ENCODE measurements at places on chromosomes 12 and 14.
A peak's percentile ranks its signal among the peaks of the same experiment; 100 is the strongest.

DNA sequence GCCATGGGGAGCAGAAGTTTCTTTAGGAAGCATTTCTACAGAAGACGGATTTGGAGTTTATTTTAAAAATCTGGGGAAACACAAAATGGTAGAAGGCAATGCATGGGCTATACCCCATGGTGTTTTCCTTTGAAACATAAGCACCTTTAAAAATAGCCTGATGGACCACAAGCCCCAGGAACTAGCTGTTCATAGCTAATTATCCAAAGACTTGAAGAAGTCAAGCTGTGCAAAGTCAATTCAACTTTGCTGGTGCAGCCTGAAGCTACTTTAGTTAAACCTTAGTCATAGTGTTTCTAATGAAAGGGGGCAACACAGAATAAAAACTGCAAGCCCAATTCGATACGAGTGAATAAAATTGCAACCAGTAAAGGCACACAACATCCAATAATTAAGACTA, 732.5 kb downstream of the GALC start:
- DNase-seq, result no peak

DNA sequence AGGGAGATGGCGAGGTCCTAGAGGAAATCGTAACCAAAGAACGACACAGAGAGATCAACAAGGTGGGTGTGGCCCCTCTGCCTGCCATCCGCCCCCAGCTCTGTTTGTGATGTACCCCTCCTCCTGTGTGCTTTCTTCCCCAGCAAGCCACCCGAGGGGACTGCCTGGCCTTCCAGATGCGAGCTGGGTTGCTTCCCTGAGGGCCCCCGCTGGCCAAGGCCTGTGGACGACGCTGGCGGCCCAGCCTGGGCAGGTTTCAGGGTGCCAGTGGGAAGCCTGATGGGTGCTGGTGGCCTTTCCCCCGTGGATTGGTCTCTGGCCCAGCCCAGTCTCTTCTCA, 2.0 kb downstream of the ARL6IP4 start:
- DNase-seq, result no peak

DNA sequence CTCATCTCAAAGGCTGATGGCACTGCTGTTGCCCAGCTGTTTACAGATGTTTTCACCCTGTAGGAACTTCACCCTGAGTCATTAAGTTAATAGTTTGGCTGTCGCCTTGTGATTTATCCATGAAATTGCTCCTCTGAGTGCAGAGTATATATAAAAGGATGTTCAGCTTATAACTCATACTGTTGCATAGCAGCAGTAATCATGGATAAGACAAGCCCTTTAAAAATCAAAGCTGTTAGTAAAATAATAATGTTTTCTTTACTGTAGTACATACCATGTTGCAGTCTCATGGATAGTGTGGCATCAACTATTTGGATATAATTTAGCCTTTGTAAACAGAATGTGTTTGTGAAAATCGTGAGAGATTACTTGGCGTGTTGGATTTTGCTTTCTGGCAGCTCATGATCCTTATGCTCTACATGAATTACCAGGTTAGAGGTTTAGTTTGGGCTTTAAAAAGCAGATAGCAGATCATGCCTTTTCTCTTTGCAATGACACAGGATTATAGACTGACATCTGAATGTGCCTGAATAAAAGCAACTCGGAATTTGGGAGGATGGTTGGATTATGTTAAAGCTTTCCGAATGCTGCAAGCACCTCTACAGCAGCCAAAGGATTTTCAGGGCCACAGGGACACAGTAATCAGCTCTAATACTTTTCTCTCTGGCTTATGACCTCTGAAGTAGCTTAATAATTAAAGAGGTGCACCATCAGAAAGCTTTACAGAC, 279.7 kb upstream of the ATP2B1 start:
- DNase-seq, result no peak

DNA sequence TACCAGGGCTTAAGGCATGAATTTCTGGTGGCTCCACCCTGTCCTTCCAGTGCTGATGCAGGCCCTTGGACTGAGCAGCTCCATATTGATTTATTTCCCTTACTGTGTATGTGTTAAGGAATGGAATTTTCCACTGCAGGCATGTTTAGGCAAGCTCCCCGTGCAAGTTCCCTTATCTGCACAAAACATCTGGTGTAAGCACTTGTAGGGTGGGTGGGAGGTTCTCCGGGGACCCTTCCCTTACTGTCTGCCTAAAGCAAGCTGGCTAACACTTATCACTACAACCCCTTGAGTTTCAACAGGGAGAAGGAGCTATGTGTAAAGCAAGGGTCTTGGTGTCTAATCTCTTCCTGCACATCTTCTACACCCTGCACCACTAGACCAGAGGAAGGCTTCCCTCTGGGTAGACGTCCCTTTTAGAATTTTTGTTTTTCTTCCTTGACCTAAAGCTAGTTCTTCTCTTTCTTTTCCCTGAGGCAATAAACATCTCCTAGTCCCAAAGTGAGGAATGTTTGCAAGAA, 22.0 kb upstream of the DRAM1 start:
- DNase-seq, result peak; percentile 17

DNA sequence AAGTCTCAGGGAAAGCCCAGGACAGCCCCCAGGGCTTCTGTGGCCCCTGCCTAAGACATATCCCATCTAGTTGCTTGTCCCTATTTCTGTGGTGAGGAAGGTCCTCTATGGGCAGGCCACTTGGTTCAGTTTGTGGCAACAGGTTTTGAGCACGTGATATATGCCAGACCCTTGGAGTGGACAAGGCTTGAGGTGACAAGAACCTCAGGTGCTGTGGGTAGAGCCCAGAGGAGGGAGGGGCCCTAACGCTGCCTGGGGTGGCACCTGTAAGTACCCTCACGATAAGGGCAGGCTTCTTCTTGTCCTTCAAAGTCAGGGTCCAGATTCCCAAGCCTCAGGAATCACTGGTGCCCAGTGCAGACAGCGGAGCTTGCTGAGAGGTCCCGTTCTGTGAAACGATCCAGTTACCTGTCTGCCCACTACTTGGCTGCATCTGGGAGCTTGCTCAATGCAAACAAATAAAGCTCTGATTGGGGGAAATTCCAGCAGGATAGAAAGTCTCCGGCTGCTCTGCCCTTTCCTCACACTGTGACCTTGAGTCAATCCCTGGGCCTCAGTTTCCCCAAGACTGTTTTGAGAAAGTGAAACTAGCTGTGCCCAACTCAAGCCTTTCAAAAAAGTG, 47.7 kb upstream of the FAM181A start:
- no peak for DNase-seq

- peak; percentile 70 for DNase-seq
Observed at GRCh38 chr12:44930972-44931600, 55.0 kb upstream of the NELL2 start.

DNA sequence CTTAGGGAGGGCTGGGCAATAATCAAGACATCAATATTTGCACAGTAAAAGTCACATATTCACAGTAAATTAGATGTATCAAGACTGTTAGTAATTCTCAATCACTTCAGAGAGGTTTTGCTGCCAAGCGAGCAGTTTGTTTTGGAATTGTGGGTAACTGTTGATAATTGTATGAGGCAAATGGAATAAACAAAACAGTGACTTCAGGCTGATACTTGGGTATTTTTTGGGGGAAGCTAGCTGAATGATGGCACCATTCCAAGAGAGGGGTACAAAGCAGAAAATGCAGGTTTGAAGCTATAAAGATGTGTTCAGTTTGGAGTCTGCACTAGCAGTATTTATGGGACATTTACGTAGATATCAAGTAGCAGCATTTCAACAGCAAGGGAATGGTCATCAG, 232.8 kb upstream of the ATP2B1 start:
- DNase-seq, result no peak

GRCh38 chr12:111756196-111756595, 10.5 kb upstream of the ALDH2 start:
- no peak for DNase-seq

GRCh38 chr14:33842299-33842698, 108.6 kb downstream of the EGLN3 start:
- DNase-seq, result peak; percentile 8

- DNase-seq, result no peak
Observed at GRCh38 chr14:66401449-66402095, 84.6 kb upstream of the CCDC196 start.

- DNase-seq, result peak; percentile 55
Observed at GRCh38 chr12:128612150-128612850, 211.5 kb downstream of the SLC15A4 start.

DNA sequence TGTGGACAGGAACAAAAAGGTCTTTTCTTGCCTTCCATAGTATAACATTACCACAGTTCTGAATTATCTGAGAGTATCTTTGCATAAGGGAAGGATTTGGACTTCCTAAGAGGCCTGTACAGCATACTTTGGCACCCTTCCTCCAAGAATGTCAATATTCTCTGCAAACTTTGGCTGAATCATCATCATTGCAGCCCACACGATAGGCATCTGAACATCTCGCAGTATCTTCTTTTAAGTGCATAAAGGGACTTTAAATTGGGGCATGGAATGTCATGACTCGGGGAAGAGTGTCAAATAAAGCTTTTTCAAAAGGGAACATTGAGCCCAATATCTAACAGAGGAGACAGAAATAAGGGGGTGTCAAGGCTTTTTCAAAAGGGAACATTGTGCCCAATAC, 646.2 kb upstream of the STXBP6 start:
- DNase-seq, result no peak

DNA sequence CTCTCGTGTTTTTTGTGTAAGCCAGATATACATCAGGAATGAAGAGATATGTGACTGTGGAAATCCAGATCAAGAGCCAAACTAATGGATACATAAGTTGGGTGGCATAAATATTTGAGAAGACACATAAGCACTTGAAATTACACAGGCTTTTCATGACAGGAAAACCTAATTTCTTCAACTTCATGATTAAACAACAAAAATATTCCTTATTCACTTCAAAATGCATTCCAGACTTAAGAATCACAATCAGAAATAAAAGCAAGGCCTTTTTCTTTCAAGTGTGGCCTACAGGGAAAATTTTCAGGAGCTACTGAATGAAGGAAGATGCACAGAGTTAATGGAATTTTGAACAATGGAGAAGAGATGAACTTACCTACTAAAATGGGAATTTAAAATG, 515.6 kb downstream of the FOXG1 start:
- DNase-seq, result peak; percentile 23

GRCh38 chr12:60529723-60530122, 933.9 kb downstream of the SLC16A7 start:
- DNase-seq, result no peak

DNA sequence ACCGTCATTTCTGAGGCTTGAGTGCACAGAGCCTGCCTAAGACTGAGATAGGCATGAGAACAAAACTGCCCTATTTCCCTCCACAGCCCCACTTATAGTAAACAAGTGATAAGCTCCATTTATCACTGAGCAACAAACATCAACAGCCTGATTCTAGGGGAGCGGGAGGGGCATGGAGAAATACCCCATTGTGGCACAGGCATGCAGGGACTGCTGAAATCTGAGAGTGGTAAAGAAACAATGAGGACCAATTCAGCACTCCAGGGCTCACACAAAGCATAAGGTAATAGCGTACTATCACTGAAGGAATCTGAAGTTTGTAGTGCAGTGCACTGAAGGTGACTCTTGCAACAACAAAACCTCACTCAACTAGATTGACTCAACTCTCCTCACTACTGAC, 186.7 kb downstream of the ANO2 start:
- DNase-seq, result no peak

GRCh38 chr14:22449600-22449905, 139.5 kb downstream of the DAD1 start:
- no peak for DNase-seq

DNA sequence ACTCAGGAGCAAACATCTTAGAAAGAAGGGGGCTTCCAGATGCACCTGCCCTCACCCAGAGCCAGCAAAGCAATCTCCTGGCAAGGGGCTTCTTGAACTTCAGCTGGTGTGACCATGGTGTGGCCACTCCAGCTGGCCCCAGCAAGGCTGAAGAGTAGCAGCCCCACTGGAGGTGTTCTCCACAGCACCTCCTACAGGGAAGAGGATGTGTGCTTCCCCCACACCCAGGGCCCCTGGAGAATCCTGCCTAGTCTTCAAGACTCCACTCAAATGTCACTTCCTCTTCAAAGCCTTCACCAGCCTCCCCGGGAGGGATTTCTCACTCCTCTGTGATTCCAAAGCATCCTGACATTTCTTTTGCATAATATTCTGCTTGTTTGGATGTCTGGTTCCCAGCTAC, 8.5 kb downstream of the RAB15 start:
- DNase-seq, result no peak

GRCh38 chr12:2752676-2753371, 41.9 kb upstream of the FKBP4 start:
- peak; percentile 73 for DNase-seq

- DNase-seq, result no peak
Observed at GRCh38 chr12:106913456-106913855, 42.3 kb upstream of the TMEM263 start.

GRCh38 chr14:28635387-28635786, 131.2 kb upstream of the FOXG1 start:
- DNase-seq, result peak; percentile 39

DNA sequence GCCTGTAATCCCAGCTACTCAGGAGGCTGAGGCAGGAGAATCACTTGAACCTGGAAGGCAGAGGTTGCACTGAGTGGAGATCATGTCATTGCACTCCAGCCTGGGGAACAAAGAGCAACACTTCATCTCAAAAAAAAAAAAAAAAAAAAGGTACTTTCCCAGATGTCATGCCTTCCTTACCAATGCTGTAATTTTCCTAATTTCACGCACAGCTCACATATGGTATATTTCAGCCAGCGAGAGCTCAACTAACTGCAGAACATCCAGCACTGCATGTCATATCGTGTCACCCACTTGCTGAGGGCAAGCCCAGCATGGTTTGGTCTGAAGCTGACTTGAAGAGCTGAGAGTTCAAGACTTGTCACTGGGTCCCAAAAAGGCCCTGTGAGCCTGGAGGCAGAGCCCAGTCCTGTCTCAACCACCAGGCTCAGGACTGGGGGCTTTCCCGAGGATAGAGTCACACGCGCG, 29.0 kb downstream of the NFKBIA start:
- peak; percentile 57 for DNase-seq

DNA sequence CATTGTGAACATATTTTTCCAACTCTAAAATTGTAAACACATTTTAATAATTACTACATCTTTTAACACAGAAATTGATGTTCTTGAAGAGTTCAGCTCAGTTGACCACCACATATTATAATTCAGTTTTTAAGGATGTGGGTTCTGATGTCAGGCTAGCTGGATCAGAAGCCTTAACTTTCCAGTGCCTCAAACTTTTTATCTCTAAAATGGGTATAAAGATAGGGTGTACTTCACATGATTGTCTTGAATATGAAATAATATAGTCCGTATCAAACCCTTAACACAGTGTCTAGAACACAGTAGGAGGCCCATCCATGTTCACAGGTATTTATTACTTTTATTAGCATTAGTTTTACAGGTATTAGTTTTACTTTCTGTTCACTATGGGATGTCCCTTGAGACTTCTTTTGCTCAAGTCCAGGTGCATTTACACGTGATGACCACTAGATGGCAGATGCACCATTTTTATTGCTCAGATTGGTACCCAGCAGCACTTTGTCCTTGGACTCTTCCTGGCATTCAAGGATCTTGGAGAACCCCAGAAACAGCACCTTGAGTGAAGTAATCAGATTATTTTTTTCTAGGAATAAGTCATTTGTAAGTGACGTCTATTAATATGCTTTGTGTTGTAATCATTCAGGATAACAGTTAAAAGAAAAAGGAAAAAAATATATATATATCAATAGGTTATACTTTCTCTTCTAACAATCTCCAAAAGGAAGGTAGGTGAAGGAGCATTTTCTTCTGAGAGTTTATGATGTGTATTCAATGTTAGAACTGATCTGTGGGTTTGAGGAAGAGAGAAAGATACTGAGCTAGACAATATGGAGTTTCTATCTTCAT, 580.2 kb downstream of the ETNK1 start:
- peak; percentile 55 for DNase-seq
